ENCODE measurements at places on chromosomes 2 and 18.

- DNase-seq: peak; percentile 65
Observed at GRCh38 chr18:74489676-74490075, 6.5 kb upstream of the CNDP2 start.

DNA sequence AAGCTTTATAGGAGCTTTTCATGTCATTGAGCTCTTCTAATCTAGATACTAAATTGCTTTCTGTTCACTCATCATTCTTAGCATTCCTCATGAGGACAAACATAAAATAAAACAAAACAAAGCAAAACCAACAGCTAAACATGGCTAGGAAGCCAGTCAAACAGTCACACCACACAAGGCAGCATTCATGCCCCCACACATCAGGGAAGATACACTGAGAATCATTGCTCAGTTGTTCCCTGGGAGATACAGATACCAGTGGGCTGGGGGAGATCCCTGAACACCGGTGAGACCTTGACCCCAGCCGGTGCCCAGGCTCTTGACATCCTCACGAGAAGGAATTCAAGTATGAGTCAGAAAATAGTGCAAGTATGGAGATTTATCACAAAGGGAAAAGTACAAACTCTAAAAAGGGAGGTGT, 177.9 kb upstream of the ARL4C start:
- DNase-seq: peak; percentile 49

- DNase-seq: no peak
Observed at GRCh38 chr18:59907660-59908059, 7.9 kb downstream of the PMAIP1 start.

DNA sequence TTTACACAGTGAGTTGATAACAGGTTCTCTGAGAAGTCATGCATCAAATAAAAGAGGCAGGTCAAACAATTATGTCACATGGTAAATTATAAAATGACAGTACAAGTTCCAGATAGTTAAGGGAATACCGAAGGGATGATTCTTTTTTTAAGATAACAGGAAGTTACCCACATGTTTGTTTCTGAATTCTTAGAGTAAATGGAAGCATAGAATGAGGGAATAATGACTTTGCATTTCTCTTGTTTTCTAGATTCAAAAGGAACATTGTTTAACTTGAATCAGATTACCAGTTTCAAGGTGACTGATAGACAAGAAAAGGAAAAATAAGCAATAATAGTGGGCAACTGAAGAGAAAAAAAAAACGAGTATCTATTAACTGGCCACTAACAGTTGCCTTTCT, 124.5 kb downstream of the MIB1 start:
- DNase-seq: no peak

DNA sequence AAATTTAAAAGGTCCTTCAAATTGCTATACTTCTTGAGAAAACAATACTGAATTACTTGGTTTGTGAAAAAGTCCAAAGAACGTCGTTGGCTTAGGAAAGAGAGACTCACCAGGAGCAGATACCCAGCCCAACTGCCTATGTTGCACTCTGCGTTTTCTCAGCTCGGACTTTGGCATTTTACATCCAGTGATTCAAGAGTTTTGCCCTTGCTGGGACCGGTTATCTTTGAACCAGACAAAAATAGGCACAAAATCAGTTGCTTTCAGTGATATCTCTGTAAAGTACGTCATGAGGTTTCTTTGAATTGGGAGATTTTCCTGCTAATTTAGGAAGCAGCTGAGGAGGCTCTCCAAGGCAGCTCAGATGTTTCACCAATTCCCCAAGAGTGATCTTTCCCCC, 29.3 kb downstream of the FHOD3 start:
- peak; percentile 69 for DNase-seq

- no peak for DNase-seq
Observed at GRCh38 chr2:27378809-27379290, 1.7 kb downstream of the ZNF513 start.

- DNase-seq: no peak
Observed at GRCh38 chr2:234285541-234285940, 211.3 kb downstream of the ARL4C start.

GRCh38 chr2:61398413-61398812, 72.5 kb downstream of the USP34 start:
- DNase-seq: no peak

DNA sequence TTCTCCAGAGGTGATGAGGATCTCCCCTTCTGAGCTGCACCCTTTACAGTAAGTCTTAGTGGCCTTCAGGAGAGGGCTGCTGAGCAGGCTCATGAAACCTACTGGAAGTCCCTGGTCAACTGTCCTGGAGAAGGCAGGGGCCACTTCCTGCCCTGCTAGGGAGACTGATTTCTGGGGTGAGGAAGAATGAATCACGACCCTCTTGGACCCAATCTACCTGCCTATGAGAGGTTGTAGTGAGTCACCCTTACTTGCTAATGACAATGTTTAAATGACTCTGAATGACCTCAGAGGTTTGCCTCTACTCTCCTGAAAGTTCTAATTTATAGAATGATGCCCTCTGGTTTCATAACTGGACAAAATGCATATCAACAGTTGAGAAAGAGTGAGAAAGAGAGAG, 79.4 kb upstream of the FAM136A start:
- no peak for DNase-seq

GRCh38 chr18:11570769-11571412, 38.5 kb upstream of the SLC35G4 start:
- no peak for DNase-seq

- DNase-seq: no peak
Observed at GRCh38 chr2:30400151-30400954, 46.7 kb upstream of the LCLAT1 start.

- DNase-seq: no peak
Observed at GRCh38 chr2:122100346-122100745, 344.9 kb downstream of the TSN start.

DNA sequence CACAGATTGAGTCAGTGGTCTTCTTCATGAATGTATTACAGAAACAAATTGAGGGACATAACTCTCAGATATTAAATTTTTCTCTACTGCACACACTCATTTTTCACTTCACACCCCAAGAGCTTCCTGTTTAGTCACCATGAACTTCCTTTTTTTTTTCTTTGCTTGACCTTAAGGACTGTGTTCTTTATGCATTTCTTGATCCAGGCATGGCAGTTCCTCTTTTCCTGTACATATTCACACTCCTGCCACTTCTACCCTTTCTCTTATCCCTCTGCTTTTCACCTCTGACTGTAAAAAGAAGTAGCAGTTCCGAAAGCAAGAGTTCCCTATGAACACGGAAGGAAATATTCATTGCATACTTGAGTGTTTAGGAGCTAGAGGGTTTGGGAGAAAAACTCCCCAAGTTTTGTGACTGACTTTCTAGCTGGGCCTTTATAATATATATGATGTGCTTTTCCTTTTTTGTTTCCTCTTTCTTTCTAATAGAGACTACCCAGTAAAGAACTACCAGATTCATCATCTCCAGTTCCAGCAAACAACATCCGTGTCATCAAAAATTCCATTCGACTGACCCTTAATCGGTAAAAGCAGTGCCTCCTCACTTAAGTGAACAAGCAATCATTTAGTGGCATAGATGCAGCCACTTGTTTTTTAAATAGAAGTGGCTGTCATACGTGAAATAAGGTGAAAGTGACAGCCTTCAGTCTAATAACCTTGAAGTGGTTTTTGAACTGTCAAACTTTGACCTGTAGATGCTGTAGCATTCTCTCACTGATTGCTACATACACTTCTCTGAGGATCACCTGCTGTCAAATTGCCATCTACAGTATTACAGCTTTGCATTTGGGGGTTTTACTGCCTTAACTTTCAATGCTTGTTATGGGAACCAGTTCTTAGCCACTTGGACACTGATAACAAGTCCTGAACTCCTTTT, 40.8 kb downstream of the PAPOLG start:
- no peak for DNase-seq

DNA sequence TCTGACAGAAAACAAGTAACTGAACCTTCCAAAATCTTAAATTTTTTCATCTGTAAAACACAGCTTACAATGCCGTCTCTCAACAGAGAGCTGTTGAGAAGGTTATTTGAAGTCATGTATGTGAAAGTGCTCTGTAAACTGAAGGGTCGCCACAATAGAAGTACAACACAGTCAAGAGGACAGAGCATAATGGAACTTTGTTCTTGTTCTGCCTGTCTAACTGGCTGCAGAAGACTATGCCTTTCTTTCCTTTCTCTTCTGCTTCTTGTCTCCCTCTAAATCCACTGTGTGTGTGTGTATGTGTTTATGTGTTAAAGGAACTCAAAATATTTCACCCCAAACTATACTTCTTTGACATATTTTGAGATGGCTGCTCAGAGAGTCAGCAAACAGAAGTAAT, 365.8 kb upstream of the RND3 start:
- DNase-seq: no peak

DNA sequence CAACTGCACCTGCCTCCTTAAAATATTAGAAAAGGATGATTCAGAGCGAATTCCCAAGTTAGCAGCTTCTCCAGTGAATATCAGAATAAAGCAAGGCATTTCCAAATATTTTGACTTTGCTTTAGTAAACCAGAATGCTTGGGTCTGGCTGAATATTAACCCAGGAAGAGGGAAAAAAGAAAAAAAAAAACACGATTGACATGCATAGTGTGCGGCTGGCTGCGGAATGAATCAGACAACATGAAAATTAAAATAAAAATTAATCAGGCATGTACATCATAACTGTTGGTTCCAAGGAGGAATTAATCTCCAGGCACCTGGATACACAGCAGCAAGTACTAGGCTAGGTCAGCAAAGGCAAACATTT, 105.8 kb upstream of the NCKAP5 start:
- DNase-seq: no peak

DNA sequence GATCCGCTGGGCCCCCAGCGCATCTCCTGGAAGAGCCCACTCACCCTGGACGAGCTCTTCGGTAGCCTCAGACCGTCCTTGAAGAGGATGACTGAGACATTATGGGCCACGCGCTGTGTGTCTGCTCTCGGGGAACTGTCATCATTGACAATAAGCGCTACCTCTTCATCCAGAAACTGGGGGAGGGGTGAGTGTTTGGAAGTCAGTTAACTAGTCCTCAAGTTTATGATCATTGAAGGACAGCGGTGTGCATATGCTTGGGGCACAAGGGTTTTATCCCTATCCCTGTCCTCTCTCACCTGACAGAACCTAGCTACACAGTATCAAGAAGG, 586 bp downstream of the STK16 start:
- no peak for DNase-seq
